ENCODE measurements at places on chromosomes 7 and 10. TPM values are rescaled to one million over a fixed set of nuclear protein-coding genes. Genes with fewer than 3 reads are reported as not detected.

The SLC25A13 gene
- 24.2 TPM for total RNA-seq

The OR2A5 gene
- total RNA-seq: not detected

The PTN gene
- 12.5 TPM for total RNA-seq

The VENTX gene
- total RNA-seq: 5.1 TPM

The ASB10 gene
- not detected for total RNA-seq

The GBX1 gene
- not detected for total RNA-seq

The ANKRD30A gene
- total RNA-seq: not detected

The VSIR gene
- total RNA-seq: 60.7 TPM

The PNLIPRP2 gene
- total RNA-seq: not detected

The TSPAN15 gene
- total RNA-seq: 4.7 TPM

The MYH16 gene
- not detected for total RNA-seq

The KCP gene
- total RNA-seq: 0.81 TPM

The GRK5 gene
- total RNA-seq: 90.2 TPM

The STEAP1B gene
- 1.1 TPM for total RNA-seq

The CLEC2L gene
- not detected for total RNA-seq

The CASP2 gene
- total RNA-seq: 13.4 TPM

The NKX2-3 gene
- not detected for total RNA-seq

The RPEL1 gene
- not detected for total RNA-seq

The CREB5 gene
- 44.4 TPM for total RNA-seq

GRCh38 chr7:35871856-35872255, 71.0 kb downstream of the SEPTIN7 start:
- no peak for DNase-seq

DNA sequence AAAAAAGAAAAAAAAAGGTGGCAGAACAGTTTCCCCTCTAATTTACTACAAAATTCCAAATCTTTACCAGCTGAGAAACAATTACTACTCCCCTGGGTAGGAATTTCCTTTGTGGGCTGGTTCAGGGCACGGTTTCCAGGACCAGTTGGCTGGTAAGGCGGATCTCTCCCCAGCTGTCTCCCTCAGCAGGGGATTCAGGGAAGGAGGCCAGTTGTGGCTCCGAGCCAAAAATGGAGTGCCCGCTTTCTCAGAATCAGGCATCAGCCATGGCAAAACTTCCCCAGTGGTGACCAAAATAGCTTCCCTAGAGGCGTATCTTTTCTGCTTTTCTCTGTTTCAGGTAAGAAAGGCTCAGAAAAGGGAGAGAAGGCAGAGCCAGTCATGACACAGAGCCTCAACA, 91.2 kb downstream of the ZNF22 start:
- DNase-seq: no peak

DNA sequence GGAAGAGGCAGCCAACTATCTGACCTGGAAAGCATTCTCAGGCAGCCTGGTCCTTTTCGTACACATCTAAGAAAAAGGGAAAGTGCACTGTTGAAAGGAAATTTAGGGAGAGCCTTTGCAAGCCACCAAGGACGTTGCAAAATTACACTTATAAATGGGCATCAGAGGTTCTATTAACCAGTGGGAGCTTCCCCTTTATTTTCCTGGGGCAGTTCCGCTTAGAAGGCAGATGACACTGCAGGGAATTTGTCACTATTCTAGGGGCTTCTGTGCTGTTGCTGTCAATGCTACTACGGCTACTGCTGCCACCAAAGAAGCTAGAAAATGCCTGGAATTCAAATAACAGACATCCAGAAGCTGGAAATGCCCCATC, 79.6 kb upstream of the AUTS2 start:
- DNase-seq: no peak

DNA sequence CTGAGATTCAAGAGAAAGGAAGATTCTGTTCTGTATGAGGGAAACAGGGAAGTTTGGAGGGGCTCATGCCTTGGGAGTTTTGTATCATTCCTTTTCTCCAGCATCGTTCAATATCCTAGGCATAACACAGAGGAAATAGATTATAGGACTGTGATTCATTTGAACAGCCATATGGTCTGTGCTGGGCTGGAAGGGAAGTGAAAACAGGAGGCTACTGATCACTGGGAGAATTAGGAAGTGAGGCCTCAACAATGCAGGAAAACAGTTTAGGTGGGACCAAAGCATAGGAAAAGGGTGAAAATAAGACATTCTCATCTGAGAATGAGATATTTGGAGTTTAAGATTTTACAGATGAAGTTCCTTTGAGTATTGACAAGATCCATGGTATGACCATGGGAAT, 70.7 kb upstream of the MKX start:
- no peak for DNase-seq

- DNase-seq: no peak
These were observed 19.4 kb downstream of the MKLN1 start for GRCh38 chr7:131346885-131347592.

GRCh38 chr7:28575241-28575643, 162.9 kb downstream of the CREB5 start:
- DNase-seq: no peak

GRCh38 chr10:2929480-2930258, 137.7 kb upstream of the PFKP start:
- DNase-seq: no peak

- no peak for DNase-seq
These were observed 271.7 kb downstream of the TCF7L2 start for GRCh38 chr10:113221756-113222168.

DNA sequence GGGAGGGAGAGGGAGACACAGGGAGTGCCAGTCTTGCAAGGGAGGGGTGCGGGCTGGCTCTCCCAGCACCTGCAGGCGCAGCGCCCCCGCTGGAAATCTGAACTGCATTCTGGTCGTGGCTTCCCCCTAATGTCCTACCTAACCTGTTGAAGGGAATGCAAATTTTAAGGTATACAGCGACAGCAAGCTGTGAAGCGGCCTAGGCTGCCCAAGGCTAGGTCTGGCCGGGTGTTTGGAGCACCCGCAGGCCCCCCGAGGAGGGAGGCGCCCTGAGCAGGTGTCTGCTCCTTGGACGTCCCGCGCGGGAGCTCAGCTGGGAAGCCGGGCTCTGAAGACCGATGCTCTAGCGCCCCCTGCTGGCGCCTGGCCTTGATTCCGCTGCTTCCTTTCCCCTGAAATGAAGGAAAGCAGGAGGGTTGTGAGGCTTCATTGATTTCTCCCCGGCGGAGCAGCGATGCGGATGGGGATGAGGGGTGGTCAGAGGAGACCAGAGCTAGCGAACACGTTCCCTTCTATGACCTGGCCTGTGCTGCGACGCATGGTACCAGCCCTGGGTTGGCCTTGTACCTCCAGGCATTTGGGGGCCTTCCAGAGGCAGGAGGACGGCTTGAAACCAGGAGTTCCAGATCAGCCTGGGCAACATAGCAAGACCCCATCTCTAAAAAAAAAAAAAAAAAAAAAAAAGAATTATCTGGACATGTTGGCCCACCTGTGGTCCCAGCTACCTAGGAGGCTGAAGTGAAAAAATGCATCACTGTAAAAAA, 601.3 kb downstream of the GALNT17 start:
- no peak for DNase-seq

- no peak for DNase-seq
These were observed 20.2 kb downstream of the RAMP3 start for GRCh38 chr7:45177801-45178200.

GRCh38 chr7:151309311-151309710, 32.3 kb upstream of the NUB1 start:
- no peak for DNase-seq

GRCh38 chr10:62083412-62084267, 182.1 kb downstream of the ARID5B start:
- DNase-seq: no peak

- no peak for DNase-seq
These were observed 22.7 kb downstream of the EBF3 start for GRCh38 chr10:129941199-129942018.

GRCh38 chr10:79342811-79343561, 4.3 kb upstream of the PPIF start:
- no peak for DNase-seq

DNA sequence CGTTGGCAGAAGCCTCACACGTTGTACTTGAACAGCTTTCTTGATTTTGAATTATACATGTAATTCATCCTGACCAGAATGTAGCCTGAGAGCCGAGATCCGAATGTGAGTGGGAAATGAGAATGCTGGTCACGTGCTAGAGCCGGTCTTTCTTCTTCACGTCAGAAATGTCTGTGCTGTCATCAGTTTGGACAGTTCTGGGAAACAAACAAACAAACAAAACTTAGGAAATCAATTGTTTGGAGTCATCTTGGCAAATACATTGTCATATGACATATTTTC, 729.8 kb downstream of the LRMDA start:
- no peak for DNase-seq

- DNase-seq: no peak
These were observed 27.3 kb upstream of the CADPS2 start for GRCh38 chr7:122913608-122914007.

GRCh38 chr7:23213755-23214154, 31.9 kb downstream of the NUP42 start:
- no peak for DNase-seq

- no peak for DNase-seq
These were observed 91.5 kb upstream of the PDE1C start for GRCh38 chr7:32161708-32162107.

- DNase-seq: no peak
These were observed 150.1 kb upstream of the NPS start for GRCh38 chr10:127398971-127399365.

DNA sequence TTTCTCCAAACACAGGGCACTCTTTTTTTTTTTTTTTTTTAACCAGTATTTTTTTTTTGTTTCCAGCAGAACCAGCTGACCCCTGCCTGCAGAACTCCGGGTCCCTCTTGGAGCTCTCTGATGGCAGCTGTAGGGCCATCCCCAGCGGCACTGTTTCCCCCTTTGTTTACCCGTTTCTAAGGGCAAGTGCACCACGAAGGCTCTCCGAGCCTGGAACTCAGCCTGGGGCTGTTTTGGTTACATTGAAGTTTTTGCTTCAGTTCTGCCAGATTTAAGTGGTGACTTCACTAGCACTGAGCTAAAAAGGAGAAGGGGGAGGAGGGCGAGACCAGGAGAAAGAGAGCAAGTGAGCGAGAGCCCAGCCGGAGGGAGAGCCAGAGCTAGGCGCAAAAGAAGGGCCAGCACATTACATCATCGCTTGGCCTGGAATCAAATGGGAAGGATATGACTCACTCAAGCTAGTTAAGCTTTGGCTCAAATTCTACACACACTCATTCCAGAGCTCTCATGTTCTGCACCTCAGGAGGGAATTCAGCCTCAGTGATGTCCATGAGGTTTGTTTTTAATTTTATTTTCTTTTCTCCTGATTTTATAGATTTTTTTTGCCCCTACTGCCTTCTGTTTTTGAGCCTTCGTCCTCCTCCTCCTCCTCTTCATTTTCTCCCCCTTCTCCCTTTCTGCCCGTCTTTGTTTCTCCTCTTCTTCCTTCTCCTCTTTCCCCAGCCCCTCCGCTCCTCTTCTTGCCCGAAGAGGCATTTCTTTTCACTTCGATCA, 272.3 kb downstream of the TRIL start:
- peak; percentile 90 for DNase-seq

DNA sequence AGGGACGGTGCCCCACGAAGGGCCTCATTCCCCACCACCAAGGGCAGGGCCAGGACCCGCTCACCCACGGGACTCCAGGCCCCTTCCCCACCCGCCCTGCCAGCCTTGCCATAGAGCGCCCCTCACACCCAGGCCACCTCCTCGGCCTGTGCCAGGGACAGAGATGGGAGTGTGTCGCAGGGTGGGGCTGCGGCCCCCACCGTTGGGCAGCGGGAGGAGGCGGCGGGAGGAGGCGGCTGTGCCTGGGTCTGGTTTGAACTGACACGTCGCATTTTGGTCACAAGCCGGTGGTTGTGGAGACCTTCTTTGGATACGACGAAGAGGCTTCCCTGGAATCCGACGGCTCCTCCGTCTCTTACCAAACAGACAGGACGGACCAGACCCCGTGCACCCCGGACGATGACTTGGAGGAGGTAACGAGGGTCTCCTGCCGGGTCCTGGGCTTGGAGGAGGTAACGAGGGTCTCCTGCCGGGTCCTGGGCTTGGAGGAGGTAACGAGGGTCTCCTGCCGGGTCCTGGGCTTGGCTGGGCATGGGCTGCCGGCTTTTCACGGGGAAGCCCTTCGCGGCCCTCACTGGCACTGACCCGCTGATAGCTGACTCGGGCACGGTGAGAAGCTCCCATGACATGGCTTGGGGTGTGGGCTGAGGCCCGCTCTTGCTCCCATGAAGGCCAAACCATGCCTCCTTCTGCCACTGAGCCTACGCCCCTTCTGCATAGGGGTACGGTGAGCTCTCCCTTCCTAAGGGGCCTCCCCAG, 46.4 kb upstream of the DPYSL4 start:
- DNase-seq: no peak

- DNase-seq: no peak
These were observed 701 bp downstream of the MTPAP start for GRCh38 chr10:30348378-30348776.

- no peak for DNase-seq
These were observed 83.6 kb downstream of the ZNF277 start for GRCh38 chr7:112290065-112290464.

- DNase-seq: no peak
These were observed 68.6 kb upstream of the IMMP2L start for GRCh38 chr7:111630862-111631261.

- DNase-seq: no peak
These were observed 58.4 kb downstream of the ZNF467 start for GRCh38 chr7:149714910-149715471.

- no peak for DNase-seq
These were observed 117.2 kb downstream of the ANLN start for GRCh38 chr7:36506820-36507219.

GRCh38 chr10:66828957-66829356, 96.9 kb upstream of the LRRTM3 start:
- DNase-seq: no peak

DNA sequence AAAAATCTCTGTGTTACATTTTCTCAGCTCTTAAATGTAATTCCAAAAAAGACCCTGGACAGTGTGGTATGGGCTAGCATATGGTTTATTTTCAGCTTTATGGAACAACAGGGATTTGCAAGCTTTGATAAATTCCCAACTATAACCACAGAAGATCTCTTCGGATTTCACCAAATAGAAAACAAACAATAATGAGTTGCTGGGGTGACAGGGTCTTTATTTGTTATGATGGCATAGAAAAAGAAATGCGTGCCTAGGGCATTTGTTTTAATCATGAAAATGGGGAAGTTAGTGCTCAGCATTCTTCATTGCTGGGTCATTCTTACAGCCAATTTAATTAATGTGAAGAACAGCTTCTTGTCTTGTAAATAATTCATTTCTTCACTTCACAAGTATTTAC, 139.0 kb downstream of the LRRN3 start:
- DNase-seq: no peak
